ENCODE measurements at places on chromosomes 13 and 19. TPM values are rescaled to one million over a fixed set of nuclear protein-coding genes. Genes with fewer than 3 reads are reported as not detected.

DNA sequence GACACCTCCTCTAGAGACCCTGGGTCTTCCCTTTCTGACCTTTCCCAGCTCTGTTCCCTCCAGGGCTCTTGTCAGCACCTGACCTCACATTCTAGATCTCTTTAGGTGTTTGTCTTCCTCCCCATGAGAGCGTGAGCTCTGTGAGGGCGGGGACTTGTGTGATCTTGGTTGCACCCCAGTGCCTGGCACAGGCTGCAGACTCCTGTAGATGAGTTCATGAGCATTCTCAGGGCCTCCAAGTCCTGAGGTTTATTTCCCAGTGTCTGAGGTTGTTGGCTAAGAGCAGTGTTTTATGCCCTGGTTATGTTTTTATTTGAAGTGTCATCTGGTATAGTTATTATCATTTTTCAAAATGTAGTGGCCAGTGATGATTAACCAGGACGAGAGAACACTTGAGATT lies 596 bp downstream of the CEACAM4 start:
- no peak for DNase-seq

DNA sequence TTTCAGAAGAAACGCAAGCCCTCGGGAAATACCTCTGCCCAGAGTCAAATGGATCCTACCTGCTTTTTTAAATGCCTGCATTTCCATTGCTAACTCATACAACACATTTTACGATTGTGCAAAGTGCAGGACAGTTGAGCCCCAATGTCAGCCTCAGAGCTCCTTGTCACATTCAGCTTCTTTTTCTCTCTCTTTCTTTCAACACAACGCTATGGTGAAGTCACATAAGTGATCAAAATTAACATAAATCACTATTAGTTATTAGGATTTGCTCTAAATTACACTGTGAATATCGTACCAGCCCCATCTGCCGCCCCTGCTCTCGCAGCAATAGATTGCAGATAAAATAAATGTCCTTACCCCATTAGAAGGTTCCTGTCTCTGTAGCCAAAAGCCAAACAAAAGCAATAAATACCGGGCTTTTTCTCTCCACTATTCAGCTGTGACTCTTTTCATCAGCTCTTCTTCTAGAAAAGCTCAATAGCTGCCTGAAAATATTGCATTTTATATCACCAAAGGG lies 8.8 kb downstream of the POU4F1 start:
- no peak for DNase-seq

- DNase-seq = no peak
Measured at GRCh38 chr13:28413999-28414398, 80.9 kb downstream of the FLT1 start.

DNA sequence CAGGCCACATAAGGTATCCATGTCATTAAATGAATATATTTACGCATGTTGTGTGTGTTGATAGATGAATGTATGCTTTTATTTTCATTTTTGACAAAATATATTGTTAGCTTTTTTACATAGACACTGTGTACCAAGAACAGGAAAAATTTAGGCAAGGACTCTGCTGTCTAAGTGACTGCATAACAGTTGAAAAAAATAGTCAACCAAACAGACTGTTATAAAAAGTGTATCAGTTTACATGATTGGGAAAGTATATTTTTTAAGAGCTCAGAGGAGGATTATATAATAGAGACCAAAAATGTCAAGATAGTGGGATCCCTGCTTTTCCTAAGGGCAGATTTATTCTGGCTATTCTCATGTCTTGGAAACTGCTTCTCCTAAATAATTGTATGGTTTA lies 858.0 kb downstream of the SLITRK1 start:
- DNase-seq = peak; percentile 37

DNA sequence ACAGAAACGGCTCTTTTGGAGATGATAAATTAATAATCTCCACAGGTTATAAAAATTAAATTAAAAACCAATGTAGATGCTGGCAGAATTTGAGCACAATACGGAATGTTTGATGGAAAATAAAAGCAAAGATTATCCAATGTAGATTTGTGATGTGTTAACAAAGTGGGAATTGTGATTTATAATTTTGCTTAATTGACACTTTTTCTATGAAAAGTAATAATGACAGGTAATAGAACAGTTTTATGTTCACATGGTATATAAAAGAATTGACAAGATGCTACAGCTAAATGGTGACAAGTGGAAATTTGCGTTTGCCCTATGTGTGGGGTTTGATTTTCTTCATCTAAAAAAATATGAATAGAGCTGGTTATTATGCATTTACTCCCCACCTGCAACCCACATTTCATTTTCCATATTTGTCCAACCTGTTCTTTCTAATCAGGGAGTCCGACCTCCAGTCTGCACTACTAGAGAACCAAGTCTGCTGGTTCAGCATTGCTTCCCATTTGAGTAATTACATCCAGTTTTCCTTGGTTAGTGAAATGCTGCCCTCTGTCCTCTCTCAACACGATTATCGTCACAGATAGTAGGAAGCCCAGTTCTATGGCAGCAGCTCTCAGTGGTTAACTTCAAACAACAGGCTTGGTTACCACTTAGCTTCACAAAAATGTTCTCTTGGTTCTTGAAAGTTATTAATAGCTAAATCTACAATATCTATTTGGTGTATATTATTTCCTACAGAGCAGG lies 61.4 kb upstream of the SLITRK1 start:
- DNase-seq = no peak

- peak; percentile 19 for DNase-seq
Measured at GRCh38 chr13:23380534-23380933, 53.0 kb downstream of the SACS start.

DNA sequence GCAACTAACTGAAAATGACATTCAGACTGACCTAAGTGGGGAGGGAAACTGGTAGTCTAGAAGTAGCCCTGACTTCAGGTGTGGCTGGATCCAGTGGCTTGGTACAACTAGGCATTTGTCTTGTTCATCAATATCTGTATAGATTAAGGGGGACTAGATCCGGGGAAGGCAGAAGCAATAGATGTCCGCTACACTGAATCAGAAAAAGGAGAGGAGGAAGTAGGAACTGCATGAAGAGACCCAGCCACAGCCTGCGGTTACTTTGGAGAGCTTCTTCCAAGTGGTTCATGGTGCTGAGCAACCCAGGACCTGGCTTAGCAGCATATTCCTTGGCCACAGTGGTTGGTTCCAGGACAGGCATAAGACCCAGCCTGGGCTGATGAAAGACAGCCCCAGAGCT lies 9.9 kb upstream of the PRODH2 start:
- no peak for DNase-seq

DNA sequence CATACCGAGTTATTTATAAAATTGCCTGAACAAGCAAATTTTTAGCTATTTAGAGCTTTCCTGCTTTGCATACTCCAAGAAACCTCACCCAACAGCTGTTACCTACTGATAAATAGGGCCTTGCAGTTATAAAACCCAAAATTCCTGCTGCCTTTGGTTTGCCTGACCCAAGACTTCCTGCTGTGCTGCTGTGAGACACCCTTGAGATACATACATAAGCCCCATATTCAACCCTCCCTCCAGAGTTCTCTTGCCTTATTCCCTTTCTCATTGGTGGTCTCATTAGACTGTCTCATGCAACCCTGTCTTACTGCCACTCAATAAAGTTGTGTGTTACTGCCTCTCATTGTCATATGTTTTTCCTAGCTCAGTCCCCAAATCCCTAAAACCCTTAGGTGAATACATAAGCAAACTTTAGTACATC lies 677.6 kb downstream of the UQCRFS1 start:
- DNase-seq = no peak

DNA sequence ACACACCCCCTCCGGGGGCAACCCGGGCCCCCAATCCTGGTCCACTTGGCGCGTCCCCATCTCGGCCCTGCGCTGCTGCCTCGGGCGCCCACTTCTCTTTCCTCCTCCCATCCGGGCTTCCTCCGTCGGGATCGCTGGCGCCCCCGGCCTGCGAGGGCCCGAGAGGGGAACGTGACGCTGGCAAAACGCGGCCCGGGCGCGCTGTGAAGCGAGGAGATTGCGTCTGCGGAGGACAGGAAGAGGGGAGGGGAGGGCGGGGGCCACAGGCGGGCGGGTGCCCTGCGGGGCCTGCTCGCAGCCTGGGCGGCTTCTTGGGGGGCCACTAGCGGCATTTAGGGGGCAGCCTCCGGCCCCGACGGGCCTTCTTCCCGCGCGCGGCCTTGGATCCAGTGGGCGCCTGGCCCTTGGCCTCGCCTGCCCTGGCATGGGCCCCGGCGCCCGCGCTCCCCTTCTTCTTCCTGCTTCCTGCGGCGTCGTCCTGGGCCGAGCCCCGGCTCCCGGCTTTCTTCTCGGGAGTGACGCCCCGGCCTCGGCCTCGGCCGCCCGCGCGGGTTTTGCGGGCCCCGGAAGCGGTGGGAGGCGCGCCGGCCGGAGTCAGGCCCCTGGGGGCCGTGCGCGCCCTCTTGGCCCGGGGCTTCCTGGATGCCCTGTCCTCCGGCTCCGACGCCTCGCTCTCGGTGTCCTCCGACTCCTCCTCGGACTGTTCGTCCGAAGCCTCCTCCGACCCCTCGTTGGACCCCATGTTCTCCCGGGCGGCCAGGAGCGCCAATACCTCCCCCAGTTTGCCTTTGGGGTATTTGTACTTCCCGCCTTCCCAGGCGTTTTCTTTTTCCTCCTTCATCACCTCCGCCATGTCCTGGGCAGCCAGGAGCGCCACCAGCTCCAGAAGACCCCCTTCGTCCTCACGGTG lies 2.2 kb downstream of the PNMA8B start:
- DNase-seq = no peak

DNA sequence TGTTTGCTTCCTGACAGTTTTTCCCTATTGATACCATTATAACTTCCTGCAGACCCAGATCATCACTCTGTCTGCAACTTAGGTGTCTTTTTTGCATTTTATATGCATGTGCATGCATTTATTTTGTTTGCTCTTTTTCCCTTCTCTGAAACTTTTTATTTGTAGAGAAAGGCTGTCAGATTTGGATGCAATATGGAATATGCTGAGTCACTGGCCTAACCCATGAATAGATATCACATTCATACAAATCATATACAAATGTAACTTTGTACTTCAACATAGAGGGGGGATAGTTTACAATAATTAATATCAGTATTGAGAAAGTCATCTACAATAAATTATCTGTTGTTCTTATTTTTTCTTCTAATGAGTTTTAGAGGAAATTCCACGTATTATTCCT lies 1465.0 kb downstream of the EFNB2 start:
- no peak for DNase-seq

DNA sequence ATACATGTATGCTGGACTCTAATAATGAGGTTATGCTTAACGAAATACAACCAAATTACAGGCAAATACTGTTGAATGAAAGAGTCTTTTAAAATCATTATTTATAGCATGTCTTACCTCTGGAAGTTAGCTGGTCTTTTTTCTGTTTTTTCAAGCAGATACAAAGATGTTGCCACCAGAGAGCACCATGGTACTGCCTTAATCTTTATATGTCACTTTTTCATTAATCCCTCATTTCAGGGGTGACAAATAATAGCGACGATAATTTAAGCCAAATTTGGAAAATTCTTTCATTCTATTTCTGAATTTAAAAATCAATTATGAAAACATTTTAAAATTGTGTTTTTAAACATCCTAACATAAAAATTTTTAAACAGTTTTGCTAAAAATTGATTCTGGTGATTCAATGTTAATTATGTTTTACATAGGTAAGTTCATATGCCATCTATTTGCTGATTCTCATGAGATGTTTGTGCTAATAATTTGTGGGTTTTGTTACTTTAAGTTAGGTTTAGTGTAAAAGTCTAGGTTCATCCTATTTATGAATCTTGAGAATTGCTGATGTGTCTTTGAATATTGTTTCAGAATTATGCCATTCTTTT lies 379.3 kb upstream of the SGCG start:
- DNase-seq = peak; percentile 36

GRCh38 chr19:41934849-41935374 lies 6.7 kb upstream of the ERFL start:
- DNase-seq = peak; percentile 59

DNA sequence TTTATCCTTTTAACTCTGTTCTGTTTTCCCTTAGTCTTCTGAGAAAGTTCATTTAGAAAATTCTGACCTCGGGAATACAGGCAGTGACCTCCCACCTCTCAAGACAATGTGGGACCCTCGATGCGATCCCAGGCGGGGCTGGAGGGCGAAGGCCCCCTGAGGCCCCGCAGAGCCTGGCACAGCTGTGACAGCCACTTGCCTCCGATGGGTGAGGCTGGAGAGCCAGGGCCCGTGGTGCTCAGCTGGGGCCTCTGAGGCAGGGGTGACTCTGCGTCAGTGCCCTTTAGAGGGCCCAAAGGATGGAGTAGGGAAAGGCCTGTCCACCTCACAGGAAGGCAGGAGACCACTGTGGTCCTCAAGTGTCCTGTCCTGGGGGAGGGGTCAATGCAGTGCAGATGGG lies 10.3 kb downstream of the GJA3 start:
- DNase-seq = no peak

DNA sequence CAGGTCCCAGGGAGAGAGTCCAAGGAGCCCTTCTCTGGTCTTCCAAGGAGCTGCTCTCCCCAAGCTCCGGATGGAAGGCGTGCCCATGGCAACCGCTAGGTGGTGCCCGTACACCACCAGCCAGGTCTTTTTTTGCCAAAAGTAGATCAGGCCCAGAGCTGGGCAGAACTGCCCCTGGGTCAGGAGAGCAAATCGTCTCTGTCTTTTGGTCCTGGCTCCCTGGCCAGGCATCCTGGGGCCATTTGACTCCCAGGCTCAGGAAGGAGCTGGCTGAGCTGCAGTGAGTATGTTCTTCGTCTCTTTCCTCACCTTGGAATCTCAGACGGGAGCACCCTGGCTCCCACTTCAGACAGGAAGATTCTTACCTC lies 24.6 kb upstream of the BCL3 start:
- DNase-seq = peak; percentile 72

- DNase-seq = no peak
Measured at GRCh38 chr13:22893204-22893603, 287.6 kb upstream of the SGCG start.

DNA sequence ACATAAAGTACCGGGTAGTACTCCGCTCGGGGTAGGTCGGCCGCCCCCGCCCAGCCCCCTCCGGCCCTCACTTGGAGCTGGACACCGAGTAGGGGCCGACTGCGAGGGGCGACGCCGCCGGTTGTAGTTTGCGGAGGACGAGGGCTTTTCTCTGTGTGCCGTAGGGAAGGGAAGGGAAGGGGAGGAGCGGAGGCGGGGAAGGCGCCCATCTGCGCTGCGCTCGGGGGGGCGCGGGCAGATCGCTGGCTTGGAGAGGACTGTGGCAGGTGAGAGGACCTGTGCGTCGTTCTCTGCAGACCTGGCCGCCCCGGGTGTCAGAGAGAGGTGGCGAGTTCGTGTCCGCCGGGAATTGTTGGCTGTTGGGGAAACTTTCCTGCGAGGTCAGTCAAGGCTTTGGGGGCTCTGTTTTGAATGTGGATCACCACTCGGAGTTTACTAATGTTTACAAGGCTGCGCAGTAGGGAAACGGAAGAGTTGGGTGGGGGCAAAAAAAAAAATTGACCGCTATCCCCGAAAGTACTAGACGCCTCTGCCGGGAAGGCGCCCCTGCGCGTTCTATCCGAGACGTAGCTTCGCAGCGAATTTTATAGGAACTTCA lies 1.4 kb downstream of the ING1 start:
- peak; percentile 31 for DNase-seq

GRCh38 chr13:78601124-78601873 lies 2.1 kb downstream of the POU4F1 start:
- no peak for DNase-seq

The ZNF726 gene
- total RNA-seq = 6.0 TPM

The MIER2 gene
- 16.5 TPM for total RNA-seq

The CDX2 gene
- not detected for total RNA-seq

The SHKBP1 gene
- total RNA-seq = 63.5 TPM

The SKA3 gene
- total RNA-seq = 30.0 TPM

The MISP gene
- total RNA-seq = 0.46 TPM

The ODAD3 gene
- total RNA-seq = 0.75 TPM
